ENCODE measurements at places on chromosomes 3 and 15.

DNA sequence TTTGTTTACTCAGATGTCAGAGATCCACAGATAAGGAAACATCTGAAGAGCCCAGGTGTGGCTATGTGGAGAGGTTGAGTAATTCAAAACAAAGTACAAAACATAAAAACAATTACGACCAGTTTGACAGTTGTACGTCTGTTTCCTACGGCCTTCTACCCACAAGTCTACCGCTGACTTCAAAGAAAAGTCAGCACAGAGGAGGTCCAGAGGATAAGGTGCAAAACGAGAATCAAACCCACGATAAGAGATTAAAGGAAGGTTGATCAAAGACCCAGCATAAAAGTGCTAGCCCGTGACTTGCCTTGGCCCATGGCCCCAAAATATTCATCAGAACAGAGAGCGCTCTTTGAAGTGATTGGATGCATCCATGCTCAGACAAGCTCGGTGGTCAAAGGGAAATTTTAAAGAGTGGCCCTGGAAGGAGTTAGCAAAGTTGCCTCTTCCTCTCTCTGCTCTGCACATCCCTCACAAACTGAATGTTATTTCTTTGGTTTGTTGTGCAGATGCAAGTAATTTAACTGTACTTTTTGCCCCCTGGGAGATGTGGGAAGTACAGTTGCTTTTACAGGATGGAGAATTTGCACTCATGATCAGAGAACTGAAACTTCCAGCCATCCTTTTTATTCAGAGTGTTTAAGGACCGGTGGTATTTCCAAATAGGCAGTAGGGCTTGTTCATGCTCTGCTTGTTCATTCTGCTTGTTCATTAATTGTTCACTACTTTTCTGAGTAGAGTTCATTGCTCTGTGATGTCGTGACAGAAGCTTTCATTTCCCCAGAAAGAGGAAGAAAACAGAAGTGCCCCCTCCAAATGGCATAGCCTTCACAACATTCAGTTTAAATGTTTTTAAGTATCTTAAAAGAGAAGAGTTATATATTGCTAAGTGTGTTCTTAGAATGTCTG, 31.1 kb downstream of the MME start:
- DNase-seq: no peak

DNA sequence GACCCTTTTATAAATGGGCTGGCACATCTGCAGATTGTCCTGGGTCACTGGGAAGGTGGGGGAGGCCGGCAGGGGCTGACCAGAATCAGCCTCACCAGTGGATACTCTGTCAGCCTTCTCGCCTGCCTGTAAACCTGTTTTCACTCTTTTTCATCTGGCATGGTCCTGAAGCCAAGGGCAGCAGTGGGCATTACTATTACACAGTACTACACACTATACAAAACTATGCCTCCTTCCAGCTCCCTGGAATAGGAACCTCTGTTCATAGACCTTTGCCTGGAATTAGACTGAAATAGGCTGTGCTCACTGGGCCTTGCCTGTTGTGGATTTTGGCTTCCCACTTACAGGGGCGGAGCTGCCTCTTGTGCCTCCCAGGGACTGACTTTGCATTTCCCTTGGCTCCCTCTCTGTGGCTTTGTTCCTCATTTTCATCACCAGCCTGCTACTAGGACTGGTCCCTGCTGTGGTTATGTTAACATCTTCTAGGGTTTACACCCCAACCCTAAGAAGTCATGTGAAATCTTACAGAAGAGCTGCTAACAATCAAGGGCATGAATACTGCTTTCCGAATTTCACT, 120.7 kb downstream of the FNDC3B start:
- no peak for DNase-seq

- no peak for DNase-seq
These were observed 98.0 kb downstream of the USP13 start for GRCh38 chr3:179750720-179751328.

DNA sequence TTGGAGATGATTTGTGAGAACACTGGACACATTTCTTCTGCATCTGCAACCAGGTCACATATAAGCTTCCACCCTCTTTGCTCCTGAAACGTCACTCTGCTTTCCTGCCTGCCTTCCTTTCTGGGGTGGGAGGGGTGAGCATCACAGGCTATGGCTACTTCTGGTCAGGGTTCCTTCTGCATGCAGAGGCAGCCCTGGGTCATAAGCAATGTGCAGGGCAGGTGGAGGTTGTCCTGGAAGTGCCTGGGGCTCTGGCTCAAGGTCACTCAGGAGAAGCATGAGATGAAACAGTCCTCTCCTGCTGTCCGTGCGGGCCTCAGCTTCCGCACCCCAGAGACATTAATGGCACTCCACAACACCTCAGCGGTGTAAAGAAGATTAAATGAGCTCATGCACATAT, 15.1 kb downstream of the SLC6A20 start:
- no peak for DNase-seq

GRCh38 chr15:40398413-40398873, 7.2 kb upstream of the IVD start:
- DNase-seq: no peak

GRCh38 chr3:46078712-46079400, 51.6 kb upstream of the XCR1 start:
- peak; percentile 59 for DNase-seq

DNA sequence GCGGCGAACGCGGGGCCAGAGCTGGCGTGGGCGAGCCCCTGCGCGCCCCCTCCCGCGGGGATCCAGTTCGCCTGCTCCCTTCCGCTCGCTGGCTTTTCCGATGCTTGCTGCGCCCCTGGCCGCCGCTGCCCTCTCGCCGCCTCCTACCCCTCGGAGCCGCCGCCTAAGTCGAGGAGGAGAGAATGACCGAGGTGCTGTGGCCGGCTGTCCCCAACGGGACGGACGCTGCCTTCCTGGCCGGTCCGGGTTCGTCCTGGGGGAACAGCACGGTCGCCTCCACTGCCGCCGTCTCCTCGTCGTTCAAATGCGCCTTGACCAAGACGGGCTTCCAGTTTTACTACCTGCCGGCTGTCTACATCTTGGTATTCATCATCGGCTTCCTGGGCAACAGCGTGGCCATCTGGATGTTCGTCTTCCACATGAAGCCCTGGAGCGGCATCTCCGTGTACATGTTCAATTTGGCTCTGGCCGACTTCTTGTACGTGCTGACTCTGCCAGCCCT, 721 bp downstream of the P2RY1 start:
- no peak for DNase-seq

DNA sequence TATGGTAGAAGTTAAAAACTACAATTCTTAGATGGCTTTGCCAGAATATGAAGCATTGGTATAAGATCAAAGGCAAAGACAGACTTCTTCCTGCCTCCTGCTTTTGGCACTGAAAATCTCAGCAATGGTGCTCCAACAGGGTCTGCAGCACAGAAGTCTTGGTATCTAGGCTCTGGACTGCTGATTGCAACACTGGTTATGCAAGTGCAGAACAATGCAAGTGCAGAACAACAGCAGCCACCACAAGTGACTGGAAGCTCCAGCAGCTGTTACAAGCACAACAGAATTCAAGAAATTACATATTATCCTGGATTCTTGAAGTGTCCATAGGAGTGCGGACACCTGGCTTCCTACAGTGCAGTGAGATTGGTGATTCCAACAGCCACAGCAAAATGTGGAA, 33.7 kb downstream of the ZBTB20 start:
- DNase-seq: no peak

DNA sequence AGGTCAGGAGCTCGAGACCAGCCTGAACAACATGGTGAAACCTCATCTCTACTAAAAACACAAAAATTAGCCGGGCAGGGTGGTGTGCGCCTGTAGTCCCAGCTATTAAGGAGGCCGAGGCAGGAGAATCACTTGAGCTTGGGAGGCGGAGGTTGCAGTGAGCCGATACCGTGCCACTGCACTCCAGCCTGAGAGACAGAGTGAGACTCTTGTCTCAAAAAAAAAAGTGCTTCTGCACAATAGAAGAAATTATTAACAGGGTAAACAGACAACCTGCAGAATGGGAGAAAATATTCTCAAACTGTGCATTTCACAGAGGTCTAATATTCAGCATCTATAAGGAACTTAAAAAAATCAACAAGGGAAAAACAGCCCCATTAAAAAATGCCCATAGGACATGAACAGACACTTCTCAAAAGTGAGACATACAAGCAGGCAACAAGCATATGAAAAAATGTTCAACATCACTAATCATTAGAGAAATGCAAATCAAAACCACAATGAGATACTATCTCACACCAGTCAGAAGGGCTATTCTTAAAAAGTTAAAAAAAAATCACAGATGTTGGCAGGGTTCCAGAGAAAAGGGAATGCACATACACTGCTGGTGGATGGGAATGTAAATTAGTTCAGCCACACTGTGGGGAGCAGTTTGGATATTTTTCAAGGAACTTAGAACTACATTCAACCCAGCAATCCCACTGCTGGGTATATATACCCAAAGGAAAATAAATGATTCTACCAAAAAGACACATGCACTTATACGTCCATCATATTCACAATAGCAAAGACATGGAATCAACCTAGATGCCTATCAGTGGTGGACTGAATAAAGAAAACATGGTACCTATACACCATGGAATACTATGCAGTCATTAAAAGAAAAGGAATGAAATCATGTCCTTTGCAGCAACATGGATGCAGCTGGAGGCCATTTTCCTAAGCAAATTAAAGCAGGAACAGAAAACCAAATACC, 75.5 kb downstream of the MSL2 start:
- DNase-seq: no peak

GRCh38 chr15:62404194-62404985, 239.3 kb upstream of the C2CD4B start:
- DNase-seq: peak; percentile 71

DNA sequence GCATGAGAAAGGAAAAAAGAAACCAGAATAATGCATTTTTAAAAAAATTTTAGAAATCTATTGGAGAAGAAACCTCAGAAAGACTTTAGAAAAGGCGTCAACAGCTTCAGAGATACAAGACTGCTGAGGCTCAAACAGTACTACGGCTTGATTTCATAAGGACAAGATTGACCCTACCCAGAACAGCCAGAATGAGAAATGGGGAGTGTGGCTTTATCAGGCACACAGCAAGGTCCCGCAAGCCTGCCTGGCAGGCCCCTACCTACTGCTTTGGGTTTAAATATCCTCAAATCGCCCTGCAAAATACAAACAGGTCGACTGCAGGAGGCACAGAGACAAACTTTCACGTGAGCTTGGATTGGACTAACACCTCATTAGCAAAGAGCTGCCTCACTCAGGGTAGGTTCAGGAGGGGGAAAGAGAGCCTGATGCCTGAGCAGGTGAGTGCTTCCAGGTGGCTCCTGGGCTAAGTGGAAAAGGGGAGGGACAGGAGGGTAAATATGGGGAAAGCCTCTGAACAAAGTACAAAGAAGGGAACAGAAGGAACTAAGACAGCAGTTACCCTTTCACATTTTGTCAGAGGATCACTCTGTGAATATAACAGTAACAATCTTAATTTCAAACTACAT, 87.5 kb downstream of the RORA start:
- no peak for DNase-seq

DNA sequence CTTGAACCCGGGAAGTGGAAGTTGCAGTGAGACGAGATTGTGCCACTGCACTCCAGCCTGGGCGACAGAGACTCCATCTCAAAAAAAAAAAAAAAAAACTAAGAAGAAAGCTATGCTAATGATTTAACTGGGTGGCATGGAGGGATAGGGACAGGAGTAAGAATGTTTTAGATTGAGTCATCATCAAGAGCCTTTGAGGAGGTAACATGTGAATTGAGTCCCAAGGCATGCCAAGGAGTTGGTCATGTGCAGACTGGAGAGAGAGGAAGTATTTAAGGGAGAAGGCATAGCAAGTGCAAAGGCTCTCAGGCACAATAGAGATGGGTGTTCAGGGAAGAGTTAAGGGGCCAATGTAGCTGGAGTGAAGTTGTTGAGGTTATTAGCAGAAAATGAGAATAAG, 9.1 kb downstream of the BNC1 start:
- no peak for DNase-seq

DNA sequence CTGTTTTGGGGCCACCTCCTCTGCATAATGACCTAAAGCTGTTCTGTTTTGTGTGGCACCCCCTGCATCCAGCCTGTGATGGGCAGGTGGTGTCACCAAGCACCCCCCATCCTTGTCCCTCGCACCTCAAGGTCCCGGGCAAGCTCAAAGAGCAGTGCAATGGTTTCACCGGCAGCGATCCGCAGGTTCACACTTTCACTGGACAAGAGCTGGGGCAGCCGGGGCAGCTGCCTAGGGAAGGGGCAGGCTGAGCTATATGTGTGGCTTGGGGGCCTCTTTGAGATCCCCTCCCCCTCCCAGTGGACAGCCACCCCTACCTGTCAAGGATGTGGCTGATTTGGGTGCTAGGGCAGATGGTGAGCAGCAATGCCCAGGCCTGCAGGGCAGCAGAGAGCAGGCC, 3.1 kb downstream of the IFRD2 start:
- no peak for DNase-seq

- DNase-seq: no peak
These were observed 26.2 kb downstream of the FAM43A start for GRCh38 chr3:194711913-194712312.

GRCh38 chr15:42919799-42920518, 619 bp downstream of the TTBK2 start:
- DNase-seq: peak; percentile 21

GRCh38 chr15:59170295-59171066, 36.2 kb upstream of the LDHAL6B start:
- no peak for DNase-seq

- DNase-seq: no peak
These were observed 69.5 kb downstream of the CCDC54 start for GRCh38 chr3:107446706-107447105.

DNA sequence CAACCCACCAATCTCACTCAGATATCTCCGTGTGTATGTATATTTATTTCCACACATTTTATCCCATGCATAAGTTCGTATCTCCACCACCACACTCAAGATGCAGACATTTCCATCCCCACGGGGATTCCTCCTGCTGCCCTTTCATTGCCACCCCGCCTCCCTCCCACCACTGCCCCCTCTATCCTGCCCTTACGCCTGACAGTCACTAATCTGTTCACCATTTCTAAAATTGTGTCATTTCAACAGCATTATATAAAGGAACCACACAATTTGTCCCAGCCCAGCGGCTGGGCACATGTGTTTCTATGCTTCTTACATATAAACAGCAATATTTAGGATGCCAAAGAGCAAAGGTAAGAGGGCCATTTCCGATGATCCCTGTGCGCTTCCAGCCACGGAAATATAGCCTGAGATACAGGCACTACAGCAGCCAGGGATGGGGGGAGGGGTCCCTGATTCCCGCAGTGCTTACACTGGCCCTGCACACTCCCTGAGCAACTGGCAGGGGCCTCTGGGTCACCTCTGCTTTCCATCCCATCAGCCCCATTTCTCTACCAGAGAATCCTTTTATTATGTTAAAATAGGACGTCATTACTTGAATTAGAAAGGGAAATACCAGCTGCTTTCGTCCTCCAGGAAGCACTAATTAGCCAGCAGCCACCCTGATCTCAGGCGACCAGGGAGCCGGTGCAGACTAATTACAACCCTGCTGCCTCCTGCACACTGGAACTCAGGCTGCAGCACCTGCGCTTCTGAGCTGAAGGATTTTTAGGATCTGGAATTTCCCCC, 372.0 kb upstream of the ATP10A start:
- DNase-seq: no peak

DNA sequence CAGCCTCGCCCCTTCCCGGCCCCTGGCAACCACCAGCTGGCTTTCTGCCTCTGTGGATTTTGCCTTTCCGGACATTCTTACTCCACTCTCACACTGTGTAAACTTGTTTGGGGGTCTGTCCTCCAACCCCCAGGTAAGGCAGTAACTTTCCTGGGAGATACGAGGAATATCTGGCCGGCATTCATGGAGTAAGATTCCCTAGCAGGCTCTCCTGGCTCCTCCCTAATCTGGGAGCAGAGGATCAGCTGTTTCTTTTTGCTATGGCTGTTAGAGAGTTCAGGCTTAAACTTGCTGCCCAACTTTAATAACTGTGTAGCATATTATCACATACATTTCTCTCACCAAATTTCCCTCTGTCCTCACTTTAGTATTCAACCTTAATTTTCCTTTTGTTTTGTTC, 64.3 kb downstream of the IGF2BP2 start:
- DNase-seq: no peak

- DNase-seq: no peak
These were observed 99.6 kb downstream of the TMCC1 start for GRCh38 chr3:129793942-129794310.
